AG10803 (cell line): ENCODE measurements at places on chromosomes 3 and 15.

DNA sequence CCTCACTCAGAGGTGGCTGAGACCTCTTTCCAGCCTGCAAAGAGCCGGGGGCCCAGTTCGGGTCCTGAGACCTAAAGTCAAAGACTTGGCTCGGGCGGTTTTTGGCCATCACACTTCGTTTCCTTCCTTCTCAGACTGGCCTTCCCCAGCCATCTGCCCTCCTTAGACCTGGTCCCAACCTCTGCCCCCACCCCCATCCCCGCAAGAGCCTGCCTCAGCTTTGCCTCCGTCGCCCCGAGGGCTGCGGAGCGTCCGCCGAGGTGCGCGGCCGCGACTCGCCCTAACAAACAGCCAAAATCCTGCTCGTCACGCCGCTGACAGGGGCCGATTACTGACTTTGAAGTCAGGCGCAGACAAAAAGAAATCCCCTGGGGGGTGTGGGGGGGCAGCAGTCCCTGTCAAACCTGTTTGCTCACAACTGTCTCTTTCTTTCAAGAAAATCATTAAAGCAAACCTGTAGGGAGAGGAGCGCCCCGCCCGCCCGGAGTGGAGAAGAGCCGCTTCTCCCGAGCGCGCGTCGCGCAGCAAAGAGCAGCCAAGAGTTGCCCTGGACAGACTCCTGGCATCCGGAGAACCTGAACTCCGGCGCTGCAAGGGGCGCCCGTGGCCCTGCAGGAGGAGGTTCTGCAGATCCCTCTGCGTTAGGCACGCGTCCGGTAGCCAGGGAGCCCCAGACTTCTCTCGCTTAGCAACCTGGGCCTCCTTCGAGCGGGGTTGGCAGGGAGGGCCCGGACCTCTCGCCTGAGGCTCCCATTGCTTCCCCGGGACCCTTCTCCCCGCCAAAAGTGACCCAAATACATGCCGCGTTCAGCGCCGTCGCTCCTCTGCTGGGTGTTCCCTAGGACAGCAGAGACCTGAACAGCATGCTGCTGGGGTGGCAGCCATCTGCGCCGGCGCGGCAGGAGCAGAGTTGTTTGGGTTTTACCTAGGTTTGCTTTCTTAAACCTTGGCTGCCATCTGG is 4.5 kb downstream of the SOX14 start:
- DNase-seq = no peak

- DNase-seq = no peak
Observed at GRCh38 chr3:18207226-18207625, 217.9 kb downstream of the SATB1 start.

GRCh38 chr3:186013312-186013711 is 75.5 kb upstream of the TRA2B start:
- no peak for DNase-seq

DNA sequence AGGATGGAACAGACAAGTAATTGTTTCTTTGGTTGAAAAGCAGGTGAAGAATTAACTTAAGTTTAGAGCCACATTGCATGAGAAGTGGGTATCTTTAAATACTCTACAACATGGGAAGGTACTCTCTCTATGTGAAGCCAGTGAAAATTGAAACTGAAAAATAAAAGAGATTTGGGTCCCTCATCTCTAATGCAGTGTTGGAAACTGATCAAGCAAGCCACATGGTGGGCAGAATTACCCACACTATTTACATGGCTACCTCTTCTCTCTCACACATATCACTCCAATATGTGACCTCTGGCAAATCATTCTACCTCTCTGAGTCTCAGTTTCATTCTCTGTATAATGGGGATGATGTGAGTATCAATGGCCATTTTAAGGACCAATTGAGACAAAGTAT is 339.0 kb downstream of the IL5RA start:
- DNase-seq = no peak

GRCh38 chr3:128521715-128522114 is 28.7 kb upstream of the GATA2 start:
- no peak for DNase-seq
